ENCODE measurements at places on chromosomes 6 and 20. TPM values are rescaled to one million over a fixed set of nuclear protein-coding genes. Genes with fewer than 3 reads are reported as not detected.

CAGE1 gene
- under 0.01 TPM for total RNA-seq

PDYN gene
- not detected for total RNA-seq

MYLK4 gene
- total RNA-seq = 0.47 TPM

ARMC12 gene
- total RNA-seq = 0.47 TPM

PPP1R16B gene
- total RNA-seq = 12.9 TPM

SPEF1 gene
- 0.16 TPM for total RNA-seq

VGLL2 gene
- not detected for total RNA-seq

ETV7 gene
- not detected for total RNA-seq

Data from occipital lobe (tissue), 3 donors.